ENCODE measurements at places on chromosomes 12 and 14.

DNA sequence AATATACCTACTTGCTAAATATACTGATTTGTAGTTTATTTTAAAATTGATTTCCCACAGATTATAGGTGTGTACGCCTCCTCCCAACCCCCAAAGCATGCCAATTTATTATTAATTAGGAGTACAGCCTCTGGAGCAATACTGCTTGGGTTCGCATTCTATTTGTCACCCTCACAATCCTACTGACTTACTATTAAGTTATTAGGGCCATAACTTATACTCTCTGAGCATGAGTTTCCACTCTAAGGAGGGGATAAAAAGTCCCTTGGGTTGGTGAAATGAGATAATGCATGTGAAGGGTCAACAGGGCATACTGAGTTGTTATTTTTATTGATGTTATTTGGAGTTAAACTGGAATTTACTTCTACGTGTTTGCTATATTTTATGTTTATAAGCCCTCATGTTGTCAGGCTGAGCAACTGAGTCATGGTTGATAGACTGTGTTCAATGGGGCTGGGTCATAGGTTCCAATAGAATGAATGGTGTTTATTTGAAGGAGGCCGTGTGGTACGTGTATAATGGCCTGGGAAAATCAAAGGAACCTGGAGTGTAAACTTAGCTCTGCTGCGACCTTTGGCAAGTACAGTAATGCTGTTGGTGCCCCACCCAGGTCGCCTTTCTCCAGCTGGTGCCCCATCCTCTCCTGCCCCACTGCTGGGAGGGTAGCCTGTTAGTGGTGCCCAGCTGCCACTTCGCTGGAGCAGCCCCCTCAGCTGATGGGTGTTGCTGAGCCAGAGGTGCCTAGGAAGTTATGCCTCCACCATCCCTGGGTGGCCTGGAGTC, 99.3 kb upstream of the PTPRB start:
- DNase-seq, result no peak

DNA sequence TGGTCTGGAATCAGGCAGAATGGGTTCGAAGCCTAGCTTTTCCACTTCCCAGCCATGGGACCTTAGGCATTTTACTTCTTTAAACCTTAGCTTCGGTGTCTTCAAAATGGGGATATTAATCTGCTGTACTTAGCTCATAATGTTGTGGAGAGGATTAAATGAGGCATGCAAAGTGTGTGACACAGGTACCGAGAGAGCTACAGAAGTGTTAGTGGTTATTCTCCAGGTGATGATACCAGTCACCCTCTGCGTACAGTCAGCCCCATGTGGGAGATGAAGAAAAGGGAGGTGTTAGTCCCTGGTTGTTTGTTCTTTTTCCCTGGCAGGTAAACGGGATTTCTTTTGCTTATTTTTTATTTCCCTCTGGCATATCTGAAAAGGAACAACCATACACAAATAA, 212.1 kb downstream of the PHLDA1 start:
- DNase-seq, result no peak

GRCh38 chr12:120237360-120238171, 28.0 kb downstream of the PXN start:
- peak; percentile 90 for DNase-seq

DNA sequence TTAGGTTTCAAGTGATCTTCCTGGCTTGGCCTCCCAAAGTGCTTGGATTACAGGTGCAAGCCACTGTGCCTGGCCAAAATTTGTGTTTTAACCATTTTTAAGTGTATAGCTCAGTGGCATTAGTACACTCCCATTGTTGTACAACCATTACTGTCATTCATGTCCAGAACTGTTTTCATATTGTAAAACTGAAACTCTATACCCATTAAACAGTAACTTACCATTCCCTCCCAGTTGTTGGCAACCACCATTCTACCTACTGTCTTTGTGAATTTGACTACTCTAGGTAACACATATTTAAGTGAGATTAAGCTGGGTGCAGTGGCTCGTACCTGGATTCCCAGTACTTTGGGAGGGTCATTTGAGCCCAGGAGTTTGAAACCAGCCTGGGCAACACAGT, 67.3 kb upstream of the KCNH3 start:
- no peak for DNase-seq

GRCh38 chr12:128989287-128989686, 136.0 kb downstream of the GLT1D1 start:
- DNase-seq, result no peak

DNA sequence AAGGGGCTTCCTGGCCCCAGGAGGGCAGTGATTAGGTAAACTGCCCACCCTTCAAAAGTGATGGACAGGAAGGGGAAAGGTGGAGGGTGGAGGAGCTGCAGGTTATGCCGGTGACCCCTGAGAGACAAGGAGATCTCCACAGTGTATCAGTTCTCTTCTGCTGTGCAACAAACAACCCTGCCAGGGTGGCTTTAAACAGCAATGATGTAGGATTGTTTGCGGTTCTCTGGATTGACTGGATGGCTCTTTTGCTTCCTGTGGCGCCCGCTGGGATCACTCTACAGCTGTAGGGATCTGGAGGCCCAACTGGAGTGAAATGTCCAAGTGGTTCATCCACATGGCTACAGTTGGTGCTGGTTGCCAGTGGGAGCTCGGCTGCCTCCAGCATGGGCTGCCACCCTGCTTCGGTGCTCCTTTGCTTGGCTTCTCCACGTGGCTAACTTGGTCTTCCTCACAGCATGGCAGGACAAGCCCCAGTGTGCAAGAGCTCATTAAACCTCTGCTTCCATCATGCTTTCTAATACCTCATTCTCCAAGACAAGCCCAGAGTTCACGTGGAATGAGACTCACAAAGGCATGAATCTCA, 8.6 kb upstream of the ANKRD9 start:
- no peak for DNase-seq

DNA sequence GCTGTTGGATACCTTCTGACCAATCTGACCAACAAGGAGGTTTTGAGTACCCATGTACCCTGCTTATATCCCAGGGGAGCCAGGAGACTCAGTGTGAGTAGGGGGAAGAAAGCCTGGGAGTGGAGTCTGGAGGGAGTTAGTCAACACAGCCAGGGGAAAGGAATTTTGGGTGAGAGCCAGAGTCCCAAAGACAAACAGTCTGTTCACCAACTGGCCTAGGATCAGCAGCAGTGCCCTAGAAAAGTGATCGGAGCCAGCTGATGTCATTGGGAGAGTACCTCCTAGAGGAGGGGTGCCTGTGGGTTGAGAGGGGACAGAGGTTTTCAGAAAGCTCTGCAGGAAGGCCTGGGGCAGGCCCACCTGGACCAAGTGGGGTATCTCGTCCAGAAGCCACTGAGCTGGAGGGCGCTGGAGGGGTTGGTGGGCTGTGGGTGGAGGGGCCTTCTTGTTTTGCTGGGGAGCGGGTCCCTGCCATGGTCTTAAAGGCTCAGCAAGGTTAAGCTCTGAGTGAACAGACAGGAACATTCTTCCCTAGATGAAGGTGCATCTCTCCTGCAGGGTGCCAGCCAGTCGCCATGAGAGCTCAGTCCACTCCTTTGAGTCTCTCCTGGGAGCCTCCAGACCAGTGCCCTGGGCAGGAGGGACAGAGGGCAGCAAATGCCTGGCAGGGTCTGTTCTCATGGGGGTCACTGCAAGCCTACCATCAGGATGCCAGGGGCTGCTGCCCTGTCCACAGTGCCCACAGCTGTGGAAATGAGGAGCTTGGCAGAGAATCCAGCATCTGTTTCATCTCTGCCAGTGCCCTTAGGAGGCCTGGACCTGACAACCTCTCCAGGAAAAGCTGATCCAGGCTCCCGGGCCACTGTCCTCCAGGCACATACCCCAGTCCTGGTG, 63.6 kb downstream of the CHGA start:
- DNase-seq, result peak; percentile 68

GRCh38 chr12:55830601-55831446, 1.4 kb upstream of the DNAJC14 start:
- DNase-seq, result peak; percentile 37

DNA sequence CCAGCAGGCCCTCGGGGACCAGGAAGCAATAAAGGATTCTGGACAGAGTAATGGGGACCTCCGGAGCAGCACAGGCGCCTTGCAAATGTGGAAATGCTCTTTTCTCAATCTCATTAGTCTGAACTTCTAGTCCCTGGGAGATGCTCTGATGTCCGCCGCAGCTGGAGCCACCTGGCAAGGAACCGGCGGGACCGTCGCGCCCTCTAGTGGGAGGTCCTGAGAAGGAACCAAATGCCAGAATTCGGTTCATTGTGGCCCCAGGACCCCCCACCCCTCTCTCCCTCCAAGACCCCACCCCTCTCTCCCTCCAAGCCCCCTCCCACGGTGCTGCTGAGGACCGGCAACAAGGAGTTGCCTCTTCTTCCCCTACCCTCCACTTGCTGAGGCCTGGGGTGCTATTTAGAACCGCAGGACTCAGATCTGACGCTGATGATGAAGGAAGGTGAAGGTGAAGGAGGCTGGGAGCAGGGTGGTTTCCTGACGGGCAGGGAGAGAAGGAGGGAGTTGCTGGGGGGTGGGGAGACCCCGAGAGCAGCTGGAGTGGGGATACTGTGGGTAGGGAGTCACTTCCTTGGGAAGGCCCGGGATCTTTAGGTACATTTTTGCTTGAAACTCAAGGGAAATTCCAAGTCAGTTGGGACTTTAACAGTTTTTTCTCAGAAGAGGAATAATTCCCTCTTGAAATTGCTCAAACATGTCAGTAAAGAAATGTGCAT, 42.5 kb downstream of the SMIM41 start:
- DNase-seq, result peak; percentile 57

- DNase-seq, result peak; percentile 66
Observed at GRCh38 chr14:60965402-60965801, 15.5 kb downstream of the TRMT5 start.

DNA sequence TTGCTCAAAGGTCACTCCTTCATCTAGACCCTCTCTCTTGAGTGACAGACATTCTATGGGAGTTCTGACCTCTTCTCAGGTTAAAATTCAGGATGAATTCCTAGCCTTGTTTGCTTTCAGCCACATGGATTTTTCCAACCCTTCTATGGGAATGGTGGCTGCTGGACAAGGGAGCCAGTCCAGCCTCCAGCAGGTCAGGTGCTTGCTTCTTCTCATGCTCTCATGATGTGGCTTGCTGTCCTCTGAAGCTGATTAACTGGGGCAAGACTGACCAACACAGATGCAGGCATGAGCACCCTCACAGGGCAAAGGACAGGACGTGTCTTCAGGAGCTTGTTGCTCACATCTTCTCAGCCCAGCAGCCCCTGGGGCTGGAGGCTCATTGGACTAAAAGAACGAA, 97.2 kb upstream of the SLC35F4 start:
- no peak for DNase-seq

GRCh38 chr12:108335349-108336119, 3.6 kb downstream of the CMKLR1 start:
- no peak for DNase-seq

DNA sequence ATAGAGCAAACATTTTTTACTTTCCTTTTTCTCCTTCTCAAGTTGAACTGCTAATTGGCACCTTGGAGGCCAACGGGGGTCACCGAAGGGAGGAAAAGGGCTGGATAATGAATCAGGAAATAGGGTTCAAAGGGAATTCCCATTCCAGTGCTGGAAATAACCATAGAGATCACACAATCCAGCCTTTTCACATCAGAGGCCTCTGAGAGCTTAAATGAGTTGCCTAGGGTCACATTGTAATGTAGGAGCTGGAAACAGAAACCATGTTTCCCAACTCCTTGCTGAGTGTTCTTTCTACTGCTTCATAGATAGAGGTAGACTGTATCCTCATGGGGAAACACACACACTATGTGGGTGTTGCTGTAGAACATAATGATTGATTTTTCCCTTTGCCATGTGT, 60.6 kb upstream of the DDHD1 start:
- DNase-seq, result no peak

DNA sequence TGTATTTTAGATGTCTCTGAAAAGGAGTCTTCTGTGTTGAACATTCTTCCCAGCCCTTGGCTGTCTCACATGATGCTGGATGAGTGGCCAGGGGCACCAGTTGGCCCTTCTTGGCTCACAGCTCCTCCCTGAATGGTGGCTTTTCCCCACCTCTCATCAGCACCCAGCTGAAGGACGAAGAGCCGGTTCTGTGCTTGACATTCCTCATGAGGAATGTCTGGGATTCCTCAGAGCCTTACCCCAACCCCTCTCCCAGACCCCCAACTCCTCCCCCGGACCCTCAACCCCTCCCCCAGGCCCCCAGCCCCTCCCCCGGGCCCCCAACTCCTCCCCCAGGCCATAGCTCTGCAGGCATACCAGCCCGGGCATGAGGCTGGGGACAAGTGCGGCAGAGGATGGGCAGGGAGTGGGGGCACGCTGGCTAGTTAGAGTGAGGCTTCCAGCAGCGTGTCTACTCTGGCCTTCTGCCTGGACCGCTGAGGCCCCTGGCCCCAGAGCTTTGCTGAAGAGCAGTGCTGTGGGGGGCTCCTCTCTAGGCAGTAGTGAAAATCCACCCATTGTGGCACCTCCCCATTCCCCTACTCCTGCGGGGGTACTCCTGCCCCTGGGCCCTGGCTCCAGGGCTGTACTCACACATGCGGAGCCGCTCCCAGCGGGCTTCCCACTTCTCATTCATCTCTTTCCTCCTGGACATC, 64.3 kb downstream of the PLEKHG3 start:
- DNase-seq, result no peak

GRCh38 chr12:97292588-97292987, 170.0 kb upstream of the RMST start:
- DNase-seq, result no peak

- DNase-seq, result no peak
Observed at GRCh38 chr14:73249564-73250316, 12.4 kb downstream of the PAPLN start.

DNA sequence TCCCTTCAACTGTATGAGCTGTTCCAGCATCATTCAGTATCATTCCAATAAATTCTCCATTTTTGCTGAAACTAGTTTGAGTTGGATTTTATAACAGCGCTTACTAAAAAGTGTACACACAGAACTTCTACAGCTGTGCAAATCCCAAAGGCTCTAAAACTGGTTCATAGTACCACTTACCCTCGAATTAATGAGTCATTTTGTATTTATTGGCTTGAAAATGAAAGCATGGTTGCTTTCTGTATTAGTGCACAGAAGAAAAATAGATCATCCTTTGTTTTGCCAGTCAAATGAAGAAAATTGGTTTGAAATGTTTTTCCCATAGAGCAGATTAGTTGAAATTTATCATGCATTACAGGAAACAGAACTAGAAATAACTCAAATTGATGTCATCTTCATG, 268.3 kb upstream of the CPNE8 start:
- DNase-seq, result no peak

GRCh38 chr12:80154261-80154660, 54.9 kb downstream of the OTOGL start:
- peak; percentile 50 for DNase-seq

DNA sequence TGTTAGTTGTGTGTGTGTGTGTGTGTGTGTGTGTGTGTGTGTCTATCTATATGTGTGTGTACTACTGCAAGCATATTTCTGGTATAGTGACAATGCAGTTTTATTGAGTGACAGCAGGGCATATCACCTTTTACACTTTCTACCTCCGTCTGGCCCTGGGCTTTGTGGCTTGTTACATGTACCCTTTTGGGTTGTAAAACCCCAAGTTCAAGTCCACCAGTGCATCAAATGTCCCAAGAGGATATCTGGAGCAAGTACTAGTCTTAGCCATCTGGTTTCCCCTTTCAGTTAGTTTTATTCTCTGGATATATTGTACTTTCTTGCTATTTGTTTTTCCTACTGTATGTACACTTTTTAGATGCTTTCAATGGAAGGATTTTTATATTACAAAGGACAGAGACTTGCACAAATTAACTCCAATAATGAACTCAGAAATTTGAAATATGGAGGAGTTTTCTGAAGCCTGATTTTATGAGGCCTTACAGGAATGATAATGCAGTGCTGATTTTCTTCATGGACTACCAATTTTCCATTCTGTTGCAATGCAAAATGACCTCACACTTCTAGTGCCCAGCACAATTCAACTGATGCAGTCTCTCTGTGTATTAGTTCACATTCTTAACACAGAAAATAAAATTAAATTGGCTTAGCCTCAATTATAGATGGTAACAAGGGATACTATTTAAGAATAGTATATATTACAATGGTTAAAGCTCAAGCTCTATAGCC, 29.1 kb downstream of the SLC16A7 start:
- no peak for DNase-seq
